ENCODE measurements at places on chromosomes 7 and 10. TPM values are rescaled to one million over a fixed set of nuclear protein-coding genes. Genes with fewer than 3 reads are reported as not detected.

Gene POLR2J2
- 2.6 TPM for total RNA-seq

Gene MKX
- total RNA-seq = not detected

Gene GDF10
- 0.28 TPM for total RNA-seq

- no peak for DNase-seq
Observed at GRCh38 chr10:120584786-120585185, 127.8 kb downstream of the PLPP4 start.

DNA sequence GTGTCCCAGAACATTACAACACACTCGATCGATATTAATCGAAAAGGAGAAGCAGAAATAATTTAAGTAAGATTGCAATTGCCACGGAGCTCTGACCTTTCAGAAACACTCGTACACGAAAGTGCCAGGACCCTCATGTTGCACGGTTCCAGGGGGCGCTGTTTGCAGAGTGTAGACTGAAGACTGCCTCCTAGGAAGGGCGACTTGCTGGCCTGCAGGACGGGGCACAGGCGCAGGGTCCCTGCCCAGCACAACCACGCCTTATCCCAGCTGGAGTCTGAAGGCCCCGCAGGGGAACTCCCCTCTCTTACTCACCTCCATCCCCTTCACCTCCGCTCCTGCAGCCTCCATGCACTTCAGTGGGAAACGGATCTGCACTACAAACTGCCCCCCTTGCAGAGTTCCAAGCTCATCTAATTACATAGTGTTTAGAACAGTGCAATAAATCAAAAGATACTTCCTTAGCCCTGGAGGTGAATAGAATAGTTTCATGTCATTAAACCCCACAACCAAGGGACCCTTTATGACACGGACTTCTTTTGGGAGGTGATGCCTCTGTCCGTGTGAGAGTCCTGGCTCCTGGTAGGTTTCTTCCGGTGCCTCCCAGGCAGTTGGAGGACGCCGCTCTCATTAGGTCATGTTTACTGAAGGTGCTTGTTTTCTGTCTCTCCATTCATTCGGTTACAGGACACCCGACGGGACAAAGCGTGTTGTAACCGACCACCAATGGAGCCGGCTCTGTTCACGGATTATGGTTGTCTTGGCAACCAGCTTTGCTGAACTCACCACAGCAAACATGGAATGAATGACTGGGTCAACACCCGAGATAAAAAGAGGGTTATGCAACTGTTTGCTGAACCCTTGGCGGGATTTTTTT lies 262.2 kb downstream of the BAMBI start:
- DNase-seq = peak; percentile 97

DNA sequence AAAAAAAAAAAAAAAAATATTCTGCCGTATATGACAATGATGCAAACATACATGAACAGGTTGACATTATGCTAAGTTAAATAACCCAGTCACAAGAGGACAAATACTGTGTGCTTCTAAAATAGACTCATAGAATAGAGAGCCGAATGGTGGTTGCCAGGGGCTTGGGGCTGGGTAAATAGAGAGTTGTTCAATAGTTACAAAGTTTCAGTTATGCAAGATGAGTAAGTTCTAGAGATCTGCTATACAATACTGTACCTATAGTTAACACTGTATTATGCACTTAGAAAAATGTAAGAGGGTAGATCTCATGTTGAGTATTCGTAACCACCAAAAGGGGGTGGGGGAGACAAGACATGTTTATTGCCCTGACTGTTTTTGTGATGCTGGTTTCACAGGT lies 77.1 kb upstream of the GNAI1 start:
- DNase-seq = no peak

Gene XRCC2
- total RNA-seq = 30.0 TPM

DNA sequence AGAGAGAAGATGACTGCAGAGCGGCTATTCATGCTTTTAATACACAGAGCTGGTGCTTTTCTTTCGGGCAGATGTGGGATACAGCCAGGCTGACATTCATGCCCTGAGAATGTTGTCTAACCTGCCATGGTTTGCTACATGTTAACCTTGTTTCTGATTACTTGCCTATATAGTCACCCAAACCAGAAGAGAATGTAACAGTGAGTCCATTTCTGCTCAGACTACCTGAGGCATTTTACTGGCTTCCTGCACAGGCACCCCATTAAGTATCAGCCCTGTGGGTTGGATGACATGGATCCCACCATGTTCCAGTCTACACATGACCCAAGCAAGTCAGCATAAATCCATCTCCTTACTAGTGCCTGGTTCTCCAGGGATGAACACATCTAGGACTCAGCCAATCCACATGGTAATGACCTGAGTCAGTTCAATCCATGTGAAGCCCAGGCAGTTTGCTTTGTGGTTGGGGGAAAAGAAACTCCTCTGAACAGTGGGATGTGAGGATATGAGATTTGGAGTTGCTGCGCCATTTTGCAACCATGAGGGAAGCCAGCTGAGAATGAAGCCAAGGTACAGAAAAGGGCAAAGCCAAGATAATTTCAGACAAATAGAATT lies 55.7 kb upstream of the MKX start:
- no peak for DNase-seq

Gene ATG9B
- total RNA-seq = 1.8 TPM

- DNase-seq = no peak
Observed at GRCh38 chr7:120023494-120024167, 249.3 kb upstream of the KCND2 start.

GRCh38 chr7:152462995-152463708 lies 27.3 kb upstream of the KMT2C start:
- DNase-seq = peak; percentile 85

Gene PKD1L1
- 0.09 TPM for total RNA-seq

Gene UBN2
- total RNA-seq = 15.7 TPM

Gene REPIN1
- total RNA-seq = 58.9 TPM

Gene PARG
- 67.2 TPM for total RNA-seq

Gene GPR85
- total RNA-seq = 1.2 TPM

DNA sequence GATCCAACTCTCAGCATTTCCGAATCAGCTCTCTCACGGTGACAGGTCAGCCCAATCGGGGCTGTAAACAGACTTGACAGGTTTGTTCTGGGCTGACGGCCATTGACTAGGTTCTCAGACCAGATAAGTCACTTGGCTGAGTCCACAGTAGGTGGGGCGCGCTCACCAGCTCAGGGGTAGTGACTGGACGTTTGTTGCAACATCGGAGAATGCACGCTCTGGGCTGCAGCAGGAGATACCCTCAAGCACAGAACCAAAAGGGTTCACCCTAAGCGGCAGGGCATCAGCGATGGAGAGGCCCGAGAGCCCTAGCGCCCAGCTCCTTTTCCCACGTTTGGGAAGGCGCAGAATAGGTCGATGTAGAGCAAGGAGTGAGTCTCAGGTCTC lies 1.8 kb downstream of the KLLN start:
- peak; percentile 74 for DNase-seq

DNA sequence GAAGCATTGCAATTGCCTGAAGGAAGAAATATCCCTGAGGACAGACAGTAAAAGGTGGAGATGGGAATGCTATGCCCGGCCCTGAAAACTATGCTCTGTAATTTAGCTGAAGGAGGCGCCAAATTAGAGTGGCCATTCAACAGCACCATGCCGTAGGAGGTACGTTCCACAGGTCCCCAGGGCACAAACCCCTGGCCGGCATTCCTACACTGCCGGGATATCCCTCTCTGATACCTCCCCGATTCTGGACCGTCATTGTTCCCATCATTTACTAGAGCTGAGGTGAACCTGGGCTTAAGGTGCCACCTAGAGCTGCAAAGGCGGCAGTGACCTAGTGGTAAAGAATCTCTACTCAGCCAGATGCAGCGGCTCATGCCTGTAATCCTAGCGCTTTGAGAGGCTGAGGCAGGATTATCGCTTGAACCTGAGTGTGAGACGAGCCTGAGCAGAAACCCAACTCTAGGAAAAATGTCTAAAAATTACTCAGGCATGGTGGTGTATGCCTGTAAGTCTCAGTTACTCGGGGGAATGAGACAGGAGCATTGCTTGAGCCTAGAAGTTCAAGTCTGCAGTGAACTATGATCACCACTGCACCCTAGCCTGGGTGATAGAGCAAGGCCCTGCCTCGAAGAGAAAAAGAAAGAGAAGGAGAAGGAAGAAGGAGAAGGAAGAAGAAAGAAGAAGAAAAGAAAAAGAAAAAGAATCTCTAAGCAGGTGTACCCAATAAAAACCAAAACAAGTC lies 53.0 kb upstream of the TNKS2 start:
- peak; percentile 70 for DNase-seq

DNA sequence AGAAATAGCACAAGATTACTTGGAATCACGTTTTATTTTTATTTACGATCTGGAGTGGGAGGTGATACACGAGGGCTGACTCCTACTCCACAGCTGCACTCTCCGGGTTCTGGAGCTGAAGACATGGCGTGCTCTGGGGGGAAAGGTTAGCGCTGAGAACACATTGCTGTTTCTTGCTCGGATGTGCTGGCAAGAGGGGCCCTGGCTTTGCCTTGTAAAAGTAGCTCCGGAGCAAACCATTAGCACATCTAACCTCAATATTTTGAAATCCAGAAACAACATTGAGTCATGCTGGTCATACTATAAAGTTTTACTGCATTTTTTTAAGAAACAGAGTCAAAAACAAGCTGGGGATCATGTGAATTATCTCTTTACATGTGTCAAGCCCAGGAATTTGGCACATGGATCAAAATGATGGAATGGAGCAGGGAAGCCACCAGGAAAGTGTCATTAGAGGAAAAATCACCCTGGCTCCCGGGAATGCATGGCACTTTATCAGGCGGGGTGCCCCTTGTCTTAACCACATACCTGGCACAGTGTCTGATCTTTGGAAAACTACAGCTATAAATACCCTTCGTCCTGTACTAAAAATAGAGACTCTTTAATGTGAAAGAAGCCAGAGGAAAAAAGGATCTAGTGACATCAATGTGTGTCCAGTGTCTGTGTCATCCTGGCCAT lies 31.6 kb upstream of the LYZL1 start:
- DNase-seq = no peak

Gene ACSL5
- not detected for total RNA-seq

- no peak for DNase-seq
Observed at GRCh38 chr7:107815254-107815882, 12.3 kb upstream of the SLC26A3 start.

DNA sequence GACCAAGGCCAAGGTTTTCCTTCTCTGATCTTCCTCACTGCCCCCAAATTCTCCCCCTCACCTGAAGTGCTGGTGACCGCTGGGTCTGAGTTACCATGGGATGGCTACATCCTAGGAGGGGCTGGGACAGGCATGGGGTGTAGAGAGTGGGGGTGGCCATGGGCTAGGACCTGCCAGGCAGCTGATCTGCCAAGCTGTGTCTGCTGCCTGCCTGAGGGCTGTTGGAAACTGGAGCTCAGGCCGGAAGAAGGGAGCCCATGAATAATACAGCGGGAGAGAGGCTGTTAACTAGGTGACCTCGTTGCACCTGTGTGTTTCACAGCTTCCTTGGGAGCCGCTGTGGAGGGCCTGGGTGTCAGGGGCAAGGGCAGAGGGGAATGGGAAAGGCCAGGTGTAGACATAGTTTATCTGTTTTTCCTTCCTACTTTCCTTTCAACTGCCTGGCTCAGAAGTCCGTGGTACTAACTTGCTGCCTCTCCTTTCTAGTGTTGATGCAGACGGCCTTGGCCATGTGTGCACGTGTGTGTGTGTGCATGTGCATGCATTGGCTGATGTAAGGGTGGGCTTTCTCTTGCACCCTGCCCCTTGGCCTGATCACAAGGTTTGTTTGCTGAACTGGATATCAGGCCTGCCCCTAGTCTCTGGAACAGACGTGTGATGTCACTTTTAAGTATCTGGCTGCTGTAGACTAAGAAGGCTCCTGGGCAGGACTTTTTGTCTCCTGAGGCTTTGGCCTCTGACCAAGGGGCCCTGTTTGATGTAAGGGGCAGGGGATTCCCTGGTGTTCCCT lies 11.9 kb downstream of the CDH23 start:
- no peak for DNase-seq

Gene RBP3
- not detected for total RNA-seq

- DNase-seq = peak; percentile 61
Observed at GRCh38 chr7:155483245-155483644, 25.3 kb downstream of the EN2 start.

GRCh38 chr10:68697106-68697505 lies 23.9 kb upstream of the CCAR1 start:
- DNase-seq = no peak

DNA sequence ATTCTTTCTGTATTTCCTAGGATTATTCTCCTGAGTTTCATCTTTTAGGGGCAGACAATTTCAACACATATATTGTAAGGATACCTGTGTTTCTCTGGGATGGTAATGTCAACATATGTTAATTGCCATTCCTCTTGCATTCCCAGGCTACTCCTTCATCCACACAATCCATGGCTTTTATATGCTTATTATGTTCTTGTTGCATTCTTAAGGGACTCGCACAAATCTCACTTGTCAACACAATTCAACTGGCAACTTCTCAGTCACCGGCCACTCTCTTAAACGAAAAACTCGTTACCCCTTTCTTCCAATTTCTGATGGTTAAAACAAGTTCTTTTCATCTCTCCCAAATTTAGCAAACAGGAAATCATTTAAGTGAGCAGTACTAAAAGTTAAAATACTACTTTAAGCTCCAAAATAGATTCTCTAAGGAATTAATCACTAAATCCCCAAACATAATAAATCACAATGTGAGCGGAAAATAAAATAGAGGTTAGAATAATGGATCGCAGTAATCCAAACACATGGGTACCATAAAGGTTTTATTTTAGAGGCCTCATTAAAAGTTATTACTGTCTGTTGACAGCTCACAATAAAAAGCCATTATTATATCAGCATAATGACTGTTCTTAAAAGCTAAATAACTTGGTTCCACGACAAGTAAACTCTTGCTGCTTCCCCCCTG lies 223.2 kb downstream of the ELMO1 start:
- DNase-seq = no peak

DNA sequence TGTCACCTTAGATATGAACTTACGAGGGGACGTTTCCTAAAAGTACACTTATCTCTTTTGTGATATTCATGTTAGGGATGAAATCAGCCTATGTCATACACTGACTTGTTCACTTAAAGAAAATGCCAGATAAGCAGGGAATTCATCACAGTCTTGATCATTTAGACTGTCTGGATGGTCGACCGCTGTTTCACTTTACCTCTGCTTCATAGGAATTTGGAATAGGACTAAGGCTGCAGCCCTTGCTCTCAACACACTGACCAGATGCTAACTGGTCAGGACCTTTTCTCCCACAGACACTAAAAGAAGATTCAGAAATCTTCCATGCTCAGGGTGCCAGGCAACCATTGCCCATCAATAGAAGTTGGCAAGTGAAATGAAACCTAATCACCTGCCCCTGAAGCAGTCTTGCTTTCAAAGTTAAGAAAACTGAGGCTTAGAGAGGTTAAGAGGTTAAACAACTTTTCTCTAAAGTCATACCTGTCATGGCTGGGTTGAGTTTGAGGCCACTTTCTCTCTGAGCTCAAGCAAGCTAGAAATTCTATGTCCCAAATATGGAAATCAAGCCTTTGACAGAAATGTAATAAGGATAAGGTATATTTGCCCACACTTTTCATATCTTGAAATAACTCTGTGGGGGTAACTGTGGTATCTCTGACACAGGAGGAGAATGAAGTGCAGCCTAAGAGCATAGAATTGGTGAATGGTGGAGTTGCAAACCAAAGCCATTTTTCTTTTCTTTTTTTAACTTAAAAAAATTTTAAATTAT lies 77.1 kb downstream of the MAP3K8 start:
- no peak for DNase-seq

- no peak for DNase-seq
Observed at GRCh38 chr7:5750031-5750653, 31.3 kb downstream of the RNF216 start.

- DNase-seq = peak; percentile 43
Observed at GRCh38 chr7:43289826-43290225, 177.4 kb downstream of the HECW1 start.

Gene SYT15
- total RNA-seq = 0.15 TPM
